ENCODE measurements at places on chromosomes 3 and 15.

DNA sequence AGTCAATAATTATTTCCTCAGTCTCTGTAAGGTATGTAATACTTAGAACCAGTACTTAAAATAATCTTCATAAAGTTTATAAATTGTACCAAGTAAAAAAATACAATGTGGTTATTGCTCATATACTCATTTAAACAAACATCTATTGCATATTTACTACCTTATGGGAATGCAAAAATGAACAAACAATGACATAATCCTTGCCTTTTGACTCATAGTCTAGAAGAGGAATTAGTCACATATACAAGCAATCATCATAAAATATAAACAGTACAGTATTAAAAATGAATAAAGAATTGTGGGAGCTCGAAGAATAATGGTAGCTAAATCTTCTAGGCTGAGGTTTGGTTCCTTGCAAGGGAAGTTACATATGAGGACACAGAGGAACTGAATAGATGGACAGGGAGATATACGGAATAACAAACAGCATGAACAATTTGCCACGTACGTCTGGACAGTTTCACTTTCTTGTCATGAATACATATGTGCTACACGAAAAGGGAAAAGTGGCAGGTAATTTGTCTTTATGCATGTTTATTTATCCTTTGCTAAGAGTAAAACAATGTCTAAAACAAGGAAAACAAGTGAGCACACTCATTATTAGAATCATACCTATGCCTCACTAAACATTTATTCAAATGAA lies 17.2 kb downstream of the IMPG2 start:
- no peak for DNase-seq

GRCh38 chr3:171526869-171527268 lies 66.7 kb upstream of the TNIK start:
- no peak for DNase-seq

DNA sequence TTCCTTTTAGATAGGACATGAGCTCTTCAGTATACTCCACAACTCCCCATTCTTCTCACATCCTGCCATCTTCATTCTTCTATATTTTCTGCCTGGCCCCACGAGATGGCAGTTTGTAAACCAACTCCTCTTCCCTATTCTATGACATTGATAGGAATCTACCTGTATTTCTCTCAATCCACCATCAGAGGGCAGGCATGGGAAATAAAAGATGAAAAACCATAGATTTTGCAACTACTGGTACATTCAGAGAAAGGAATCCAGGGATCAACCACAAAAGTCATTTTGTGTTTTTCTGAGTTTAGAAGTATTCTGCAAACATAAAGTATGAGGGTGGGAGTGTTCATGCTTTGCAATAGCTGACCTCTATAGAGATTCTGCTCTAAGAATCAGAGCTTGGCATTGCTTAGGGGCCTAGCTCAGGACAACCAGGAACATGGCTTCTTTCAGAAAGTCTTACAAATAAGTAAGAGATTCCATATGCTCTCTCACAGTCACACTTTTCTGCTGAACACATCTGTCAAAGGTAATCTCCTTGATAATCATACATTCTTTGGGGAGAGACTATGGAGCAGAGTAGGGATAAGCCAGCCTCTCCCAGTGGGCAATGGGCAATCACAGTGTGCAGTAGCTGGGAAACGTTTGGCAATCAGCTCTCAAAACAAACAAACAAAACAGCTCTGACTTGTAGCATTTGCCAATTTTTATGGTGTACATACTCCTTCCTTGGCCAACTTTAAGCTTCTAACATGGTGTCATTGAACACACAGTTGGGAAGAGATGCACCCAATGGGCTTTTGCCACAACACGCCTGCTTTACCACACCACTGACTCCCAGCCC lies 43.1 kb upstream of the SLC25A36 start:
- DNase-seq = peak; percentile 42

DNA sequence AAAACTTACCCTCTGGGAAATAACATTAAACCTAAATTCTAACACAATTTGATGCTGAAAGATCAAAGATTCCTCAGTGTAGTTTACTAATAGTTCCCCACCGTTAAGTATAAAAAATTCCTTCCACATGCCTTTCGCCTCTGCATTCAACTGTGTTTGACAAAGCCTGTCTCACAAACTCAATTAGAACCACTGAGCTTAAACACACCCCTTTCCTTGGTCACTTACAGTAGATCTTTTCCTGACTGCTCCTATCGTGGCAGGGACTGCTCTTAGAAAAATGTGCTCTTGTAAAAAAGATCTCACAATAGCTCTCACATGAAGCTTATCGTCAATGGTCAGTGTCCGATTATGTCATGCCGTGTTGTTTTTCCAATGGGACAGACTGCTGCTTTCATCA lies 8.9 kb upstream of the KBTBD8 start:
- no peak for DNase-seq

DNA sequence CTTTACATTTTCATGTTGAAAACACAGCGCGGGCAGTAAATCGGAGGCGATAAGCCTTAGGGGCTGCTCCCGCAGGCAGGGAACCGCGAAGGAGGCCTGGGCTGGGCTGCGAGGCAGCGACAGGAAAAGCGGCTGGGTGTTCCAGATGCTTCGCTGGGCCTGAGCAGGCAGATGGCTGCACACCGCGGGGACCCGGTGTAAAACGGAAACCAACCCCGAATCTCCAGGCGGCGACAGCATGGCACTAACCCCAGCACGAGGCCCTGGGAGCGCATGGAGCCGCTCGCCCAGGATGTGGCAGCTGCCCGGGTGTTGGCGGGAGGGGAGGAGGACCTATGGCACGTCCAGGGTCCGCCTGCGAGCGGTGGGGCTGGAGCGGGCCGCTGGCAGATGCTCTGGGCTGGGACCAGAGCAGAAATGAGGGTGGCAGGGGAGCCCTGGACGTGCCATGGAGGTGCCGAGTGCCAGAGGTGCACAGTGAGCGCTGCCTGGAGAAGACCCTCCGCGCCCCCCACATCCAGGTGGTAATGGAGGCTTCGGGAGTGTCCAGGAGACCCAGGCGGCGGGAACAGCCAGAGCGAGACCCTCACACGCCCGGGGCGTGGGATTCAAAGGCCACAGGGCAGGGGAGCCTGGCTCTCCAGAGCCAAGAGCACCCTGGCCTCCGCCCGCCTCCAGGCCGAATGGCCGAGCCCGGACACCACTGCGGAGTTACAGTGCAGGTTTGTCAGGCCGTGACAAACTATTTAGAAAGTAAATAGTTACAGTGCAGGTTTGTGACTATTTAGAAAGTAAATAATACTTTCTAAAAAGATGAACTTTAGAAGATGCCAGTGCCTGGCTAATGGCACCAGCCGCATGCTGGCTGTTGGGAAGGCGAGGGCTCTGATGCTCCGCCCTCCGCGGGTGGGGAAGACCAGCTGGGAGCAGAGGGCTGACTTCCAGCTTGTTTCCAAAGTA lies 293.6 kb downstream of the OCA2 start:
- DNase-seq = no peak

DNA sequence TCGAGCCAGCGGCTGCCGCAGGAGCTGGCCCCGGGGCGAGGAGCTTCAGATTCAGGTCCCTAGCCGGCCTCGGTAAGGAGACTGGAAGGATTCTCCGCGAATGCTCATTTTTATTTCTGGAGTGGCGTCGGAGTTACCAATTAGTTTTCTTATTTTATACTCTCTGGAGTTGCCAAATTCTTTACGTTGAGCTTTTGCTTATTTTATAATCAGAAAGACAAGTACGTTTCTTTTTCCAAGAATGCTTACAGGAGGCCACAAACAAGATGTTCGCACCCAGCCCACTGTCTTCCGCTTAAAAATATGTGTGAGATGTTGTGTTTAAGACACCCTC lies 453 bp upstream of the GPR156 start:
- DNase-seq = no peak

DNA sequence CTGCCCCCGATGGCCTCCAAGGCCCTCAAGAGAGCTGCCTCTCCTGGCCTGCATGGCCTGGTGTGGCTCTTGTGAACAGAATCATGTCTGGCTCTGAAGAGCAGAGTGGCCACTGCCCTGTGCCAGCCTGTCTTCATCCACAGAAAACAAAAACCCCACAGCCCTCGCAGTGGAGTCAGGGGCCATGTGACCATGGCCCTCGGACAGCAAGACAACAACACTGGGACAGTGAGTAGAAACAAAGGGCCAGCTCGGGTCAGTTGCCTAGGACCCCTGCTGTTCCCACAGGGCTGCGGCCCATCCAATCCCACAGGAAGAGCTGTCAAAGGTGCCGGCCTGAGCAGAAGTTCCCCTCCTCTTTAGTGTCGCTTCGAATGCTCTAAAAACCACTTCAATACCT lies 72.5 kb downstream of the UMPS start:
- no peak for DNase-seq

- no peak for DNase-seq
These were observed 20.5 kb downstream of the FGD5 start for GRCh38 chr3:14839236-14839635.

DNA sequence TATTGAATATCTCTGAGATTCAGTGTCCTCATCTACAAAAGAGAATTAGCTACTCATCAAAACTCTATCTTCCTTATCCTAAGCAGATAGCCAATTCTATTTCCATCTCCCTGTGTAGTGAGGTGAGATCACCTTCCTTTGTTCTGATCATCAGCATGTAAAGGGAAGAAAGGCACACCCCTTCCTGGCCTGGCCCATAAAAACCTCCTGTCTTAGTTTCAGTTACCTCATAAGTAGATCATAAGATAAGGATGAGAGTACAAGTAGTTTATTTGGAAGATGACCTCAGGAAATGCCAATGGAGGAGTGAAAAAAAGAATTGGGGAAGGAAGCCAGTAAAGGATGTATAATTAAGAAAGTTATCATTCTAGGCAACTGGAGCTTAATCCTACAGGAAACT lies 114.5 kb upstream of the GADL1 start:
- peak; percentile 18 for DNase-seq

DNA sequence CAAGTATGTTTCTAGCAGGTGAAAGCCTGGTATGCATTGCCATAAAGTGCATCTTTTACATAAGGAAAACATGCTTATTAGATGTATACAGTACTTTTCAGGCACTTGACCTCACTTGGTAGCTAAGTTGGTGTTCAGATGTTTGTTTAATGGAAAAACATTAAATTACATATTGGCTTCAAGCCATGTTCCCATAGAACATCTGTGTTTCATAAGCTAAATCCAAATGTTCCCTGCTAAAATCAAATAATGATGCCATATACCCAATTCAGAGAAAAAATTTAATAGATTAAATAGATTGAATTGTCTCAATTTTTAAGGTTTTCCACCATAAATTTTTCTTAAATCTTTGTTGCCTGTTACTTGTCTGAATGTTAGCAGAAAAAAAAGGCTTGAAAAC lies 19.1 kb upstream of the RPL22L1 start:
- no peak for DNase-seq

DNA sequence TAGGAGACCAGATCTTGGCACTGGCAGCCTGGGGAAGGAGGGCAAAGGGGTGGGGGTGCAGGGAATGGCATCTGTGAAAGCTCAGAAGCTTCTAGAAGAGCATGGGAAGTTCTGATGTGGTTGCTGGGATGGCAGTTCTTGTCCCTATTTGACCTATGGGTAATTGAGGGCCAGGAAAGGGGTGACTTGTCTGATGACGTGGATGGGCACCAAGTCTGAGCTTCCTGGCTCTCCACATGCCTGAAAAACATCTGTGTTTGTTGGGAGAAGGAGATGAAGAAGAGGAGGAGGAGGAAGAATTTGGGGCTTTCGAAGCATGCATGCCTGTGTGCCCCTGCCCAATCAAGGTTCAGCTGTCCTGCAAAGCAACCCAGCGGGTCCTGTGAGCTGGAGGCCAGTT lies 158.8 kb downstream of the SMAD6 start:
- DNase-seq = no peak

DNA sequence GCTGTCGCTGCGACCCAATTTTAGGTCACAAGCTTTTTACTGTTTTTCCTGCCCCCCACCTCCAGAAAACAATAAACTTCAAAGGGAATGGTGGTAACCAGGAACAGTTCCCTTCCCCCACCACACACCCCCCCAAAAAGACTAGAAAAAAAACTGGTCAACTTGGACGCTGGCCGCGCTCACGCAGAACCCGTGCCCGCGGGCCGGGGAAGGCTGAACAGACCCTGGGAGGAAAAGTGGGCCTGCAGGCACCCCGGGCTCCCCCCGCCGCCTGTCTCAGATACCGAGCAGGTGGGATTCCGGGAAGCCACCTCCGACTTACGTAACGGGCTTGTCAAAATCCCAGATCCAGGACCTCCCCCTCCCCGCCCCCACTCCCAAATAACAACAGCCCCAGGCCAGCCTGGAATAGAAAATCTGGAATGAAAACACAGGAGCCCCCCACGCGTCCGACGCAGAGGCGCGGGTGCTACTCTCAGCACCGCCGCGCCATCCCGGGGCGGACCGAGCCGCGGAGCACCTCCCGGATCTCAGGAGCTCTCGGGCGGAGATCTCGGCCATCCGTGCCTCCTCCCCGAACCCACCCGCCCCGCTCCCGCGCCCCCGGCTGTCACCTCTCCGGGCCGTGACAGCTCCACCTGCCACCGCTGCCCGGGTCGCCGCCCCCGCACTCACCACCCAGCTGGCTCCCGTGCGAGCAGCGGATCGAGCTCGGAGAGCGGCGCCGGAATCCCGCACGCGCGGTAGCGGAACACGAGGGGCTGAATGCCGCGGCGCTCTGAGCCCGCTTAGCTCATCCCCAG lies 557 bp downstream of the DENND4A start:
- DNase-seq = no peak

GRCh38 chr3:27596921-27597320 lies 112.7 kb upstream of the SLC4A7 start:
- peak; percentile 63 for DNase-seq

- no peak for DNase-seq
These were observed 108.8 kb downstream of the FBN1 start for GRCh38 chr15:48536681-48537091.

DNA sequence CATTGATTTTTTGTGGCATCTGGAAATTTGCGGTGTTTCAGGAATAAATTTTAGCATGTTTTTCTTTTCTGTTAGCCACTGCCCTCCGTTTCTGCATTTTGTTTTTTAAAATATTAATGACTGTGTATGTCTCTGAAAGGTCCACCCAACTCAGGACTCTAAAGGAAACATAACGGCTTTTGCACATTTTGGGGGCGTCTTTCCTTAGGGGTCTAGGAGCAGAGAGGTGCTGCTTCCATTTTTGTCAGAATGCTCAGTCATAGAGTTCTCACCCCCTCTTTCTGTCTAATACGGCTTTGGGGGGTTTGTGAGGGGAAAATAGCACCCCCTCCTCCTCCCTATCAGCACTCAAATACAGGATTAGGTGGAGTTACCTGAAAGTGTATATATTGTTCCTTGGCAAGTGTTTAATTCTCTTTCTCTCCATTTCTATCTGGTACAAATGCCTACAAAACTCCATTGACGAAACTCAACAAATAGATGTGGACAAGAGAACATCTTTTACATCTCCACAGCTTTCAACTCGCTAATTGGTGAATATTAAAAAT lies 219.4 kb downstream of the MEIS2 start:
- no peak for DNase-seq

- DNase-seq = no peak
These were observed 68.1 kb downstream of the SLC6A1 start for GRCh38 chr3:11060500-11061251.

- DNase-seq = no peak
These were observed 26.6 kb downstream of the CLDN18 start for GRCh38 chr3:138036572-138036971.

GRCh38 chr3:70996082-70996481 lies 587.4 kb downstream of the FOXP1 start:
- no peak for DNase-seq

All from kidney epithelial cell (primary cell).